Posterior cingulate gyrus (tissue), 11 donors: ENCODE measurements at places on chromosomes 1 and 21.

GRCh38 chr1:64171797-64172281, 31.6 kb upstream of the UBE2U start:
- no peak for DNase-seq

- DNase-seq = no peak
Measured at GRCh38 chr21:17089091-17089491, 423.8 kb upstream of the CXADR start.

DNA sequence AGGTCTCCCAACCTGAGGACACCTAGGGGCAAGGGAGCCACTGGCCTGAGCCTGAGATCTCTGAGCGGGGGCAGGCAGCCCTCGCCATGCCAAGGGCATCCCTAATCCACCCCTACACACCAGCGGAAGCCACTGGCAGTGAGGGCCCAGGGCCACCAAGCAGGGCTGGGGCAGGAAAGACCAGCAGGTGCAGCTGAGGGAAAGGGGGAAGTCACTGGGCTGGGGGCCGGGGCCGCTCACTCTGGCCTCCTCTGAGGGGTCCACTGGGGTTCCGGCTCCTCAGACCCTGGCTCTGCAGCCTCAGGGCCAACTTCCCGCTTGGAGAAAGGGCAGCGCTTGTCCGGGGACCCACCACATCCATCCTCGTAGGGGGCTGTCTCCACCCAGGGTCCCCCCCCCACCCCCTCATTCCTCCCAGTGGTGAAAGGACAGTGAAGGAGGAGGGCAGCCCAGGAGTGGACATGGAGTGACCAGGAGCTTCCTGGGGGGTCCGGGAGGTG, 42.5 kb upstream of the ACTRT2 start:
- no peak for DNase-seq

- no peak for DNase-seq
Measured at GRCh38 chr1:203582568-203582967, 44.1 kb upstream of the ATP2B4 start.

DNA sequence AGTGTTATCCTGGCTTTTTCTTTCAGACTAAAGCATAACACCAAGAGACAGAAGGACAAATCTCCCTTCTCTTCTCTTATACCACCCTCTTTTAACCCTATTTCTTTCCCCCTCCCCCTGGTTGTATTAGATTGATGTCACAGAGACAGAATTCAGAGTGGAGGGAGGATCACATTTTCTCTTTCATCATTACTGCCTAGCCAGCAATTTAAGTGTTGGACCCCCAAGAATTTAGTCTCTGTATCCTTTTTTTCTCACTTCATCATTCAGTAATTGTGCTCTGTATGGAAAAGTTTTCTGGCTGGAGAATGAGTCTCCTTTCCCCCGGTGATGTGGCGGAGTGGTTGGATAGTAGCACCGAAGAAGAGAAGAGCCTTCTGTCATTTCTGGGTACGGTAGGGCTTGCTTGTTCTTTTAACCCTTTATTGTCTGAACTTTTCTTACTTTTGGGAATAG, 124.8 kb downstream of the CLEC20A start:
- no peak for DNase-seq

GRCh38 chr1:17230671-17231310, 18.1 kb upstream of the PADI3 start:
- DNase-seq = no peak

DNA sequence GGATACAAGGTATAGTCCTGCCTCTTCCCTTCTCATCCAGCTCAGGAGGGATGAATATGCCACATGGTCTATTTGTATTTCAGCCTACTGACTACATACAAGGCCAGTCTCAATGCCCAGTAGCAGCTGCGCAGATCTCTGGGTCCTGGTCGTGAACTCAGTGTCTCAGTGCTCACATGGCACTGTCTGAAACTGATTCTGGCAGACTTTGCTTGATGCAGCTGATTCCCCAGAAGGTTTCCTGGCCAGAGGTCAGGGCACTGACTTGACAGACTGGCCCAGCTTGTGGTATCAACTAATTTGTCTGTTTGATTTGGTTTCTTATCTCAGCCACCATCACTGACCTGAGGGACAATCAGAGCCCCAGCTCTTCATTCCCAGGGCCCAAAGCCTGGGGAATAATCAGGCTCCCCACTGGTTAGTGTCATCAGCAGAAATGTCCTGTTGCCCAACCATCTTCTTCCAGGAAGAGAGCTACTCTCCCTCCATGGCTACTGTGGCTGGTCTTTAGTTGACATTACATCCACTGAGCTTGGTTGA, 7.5 kb upstream of the SPRR4 start:
- DNase-seq = no peak

GRCh38 chr1:159949981-159950381, 4.1 kb downstream of the SLAMF9 start:
- no peak for DNase-seq

- DNase-seq = peak; percentile 39
Measured at GRCh38 chr21:41641821-41642701, 124.8 kb downstream of the RIPK4 start.

DNA sequence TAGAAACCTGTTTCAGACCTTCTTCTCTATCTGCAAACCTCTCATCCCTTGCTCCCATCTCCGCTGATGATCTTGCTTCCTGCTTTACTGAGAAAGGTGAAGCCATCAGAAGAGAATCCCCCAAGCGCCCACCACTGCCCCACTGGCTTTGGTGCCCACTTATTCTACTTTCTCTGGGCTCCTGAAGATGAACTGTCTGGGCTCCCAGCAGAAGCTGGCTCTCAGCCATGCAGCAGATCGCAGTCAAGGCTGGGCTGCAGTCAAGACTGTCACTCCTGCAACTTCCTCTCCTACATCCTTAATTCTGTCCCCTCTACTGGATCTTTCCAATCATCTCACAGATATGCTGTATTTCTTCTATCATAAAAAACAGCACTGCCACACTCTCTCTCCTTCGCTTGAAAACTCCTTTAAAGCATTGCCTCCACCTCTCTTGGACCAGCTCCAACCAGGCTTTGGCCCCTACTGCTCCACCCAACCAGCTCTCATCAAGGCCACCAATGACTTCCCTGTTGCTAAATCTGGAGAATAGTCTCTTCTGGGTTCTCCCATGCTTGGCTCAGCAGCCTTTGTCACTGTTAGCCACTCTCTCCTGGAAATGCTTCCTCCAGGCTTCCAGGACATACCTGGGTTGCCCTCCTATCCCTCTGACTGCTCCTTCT, 25.8 kb downstream of the TRIM62 start:
- DNase-seq = no peak

DNA sequence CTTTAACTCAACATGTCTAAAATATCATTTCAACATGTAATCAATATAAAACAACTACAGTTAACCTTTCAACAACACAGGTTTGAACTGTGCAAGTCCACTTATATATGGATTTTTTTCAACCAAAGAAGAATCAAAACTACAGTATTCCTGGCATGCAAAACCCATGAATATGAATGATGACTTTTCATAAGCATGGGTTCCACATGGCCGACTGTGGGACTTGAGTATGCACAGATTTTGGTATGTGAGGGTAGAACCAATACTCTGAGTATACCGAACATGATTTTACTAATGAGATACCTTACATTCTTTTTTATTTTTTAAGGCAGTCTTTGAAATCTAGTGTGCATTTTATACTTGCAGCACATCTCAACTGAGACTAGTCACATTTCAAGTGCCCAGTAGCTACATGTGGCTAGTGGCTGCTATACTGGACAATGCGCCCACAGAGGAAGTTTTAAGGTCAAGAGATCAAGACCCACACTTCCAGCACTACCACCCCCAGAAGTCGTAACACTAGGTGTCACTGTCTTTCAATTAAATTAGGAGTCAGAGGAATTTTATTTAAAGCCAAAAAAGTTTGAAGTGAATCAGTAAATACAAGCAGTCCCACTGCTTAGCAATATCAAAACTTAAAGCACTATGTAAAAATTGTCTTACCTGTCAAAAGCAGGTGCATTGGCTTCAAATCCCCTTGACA, 40.0 kb downstream of the SYNJ1 start:
- DNase-seq = no peak

- no peak for DNase-seq
Measured at GRCh38 chr1:17011092-17011438, 663 bp downstream of the ATP13A2 start.

DNA sequence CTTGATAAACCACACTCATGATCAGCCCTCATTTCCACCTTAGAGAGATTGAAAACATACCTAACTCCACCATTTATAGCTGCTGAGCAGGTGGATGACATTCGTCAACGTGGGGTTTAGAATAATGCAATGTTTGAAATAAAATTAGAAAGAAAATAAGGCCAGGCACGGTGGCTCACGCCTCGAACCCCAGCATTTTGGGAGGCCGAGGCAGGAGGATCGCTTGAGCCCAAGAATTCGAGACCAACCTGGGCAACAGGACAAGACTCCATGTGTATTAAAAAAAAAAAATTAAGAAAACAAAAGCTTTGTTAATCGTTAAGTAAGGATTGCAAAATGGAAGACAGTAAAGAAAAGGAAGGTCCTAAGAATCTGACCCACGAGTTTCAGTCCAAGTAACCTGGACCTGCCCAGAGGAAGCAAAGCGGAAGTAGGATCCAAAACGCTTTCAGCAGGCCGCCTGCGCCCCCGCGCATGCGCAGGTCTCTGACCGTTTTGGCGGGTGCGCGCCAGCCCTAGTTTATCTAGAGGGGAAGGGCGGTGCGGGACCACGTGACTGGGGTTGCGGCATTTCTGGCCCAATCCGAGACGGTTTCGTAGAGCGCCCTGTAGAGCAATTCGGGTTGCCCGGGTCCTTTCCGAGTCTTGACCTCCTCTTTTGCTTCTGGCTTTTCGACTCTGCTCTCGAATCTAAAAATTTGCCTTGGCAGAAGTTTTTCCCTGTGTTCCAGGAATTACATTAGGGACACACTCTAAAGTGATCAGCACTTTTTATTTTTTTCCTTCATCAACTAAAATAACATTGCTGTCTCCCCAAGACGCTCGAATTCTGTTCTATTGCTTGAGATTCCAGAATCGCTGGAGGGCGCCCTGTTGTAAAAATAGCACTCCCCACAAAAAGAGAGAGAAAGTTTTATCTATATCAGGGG, 22.5 kb downstream of the ANP32E start:
- DNase-seq = peak; percentile 92

DNA sequence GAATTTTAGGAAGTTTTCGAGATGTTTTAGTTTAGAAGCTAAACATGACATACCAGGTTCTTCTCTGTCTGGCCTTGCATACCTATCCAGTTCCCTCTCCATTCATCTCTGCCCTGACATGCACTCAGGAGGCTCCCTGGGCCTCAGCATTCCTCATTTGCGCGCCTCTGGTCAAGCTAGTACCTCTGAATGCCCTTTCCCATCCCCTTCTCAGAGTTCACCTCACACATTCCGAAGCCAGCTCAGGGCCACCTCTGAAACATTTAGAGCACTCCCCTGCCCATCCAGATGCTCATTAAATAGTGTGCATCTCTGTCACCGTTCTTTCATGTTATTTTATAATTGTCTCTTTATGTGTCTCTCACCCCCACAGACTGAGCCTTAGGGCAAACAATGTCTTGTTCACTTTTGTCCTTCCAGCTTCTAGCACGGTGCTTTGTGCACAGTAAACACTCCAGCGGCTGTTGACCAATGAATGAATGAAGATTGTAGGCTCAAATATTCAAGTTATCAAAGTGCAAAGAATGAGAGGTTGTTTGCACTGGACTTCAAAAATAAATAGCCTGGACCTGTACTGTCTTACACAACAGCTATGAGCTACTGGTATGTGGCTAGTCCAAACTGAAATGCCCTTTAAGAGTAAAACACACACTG, 1.2 kb upstream of the DHCR24 start:
- no peak for DNase-seq

- no peak for DNase-seq
Measured at GRCh38 chr1:6349254-6349943, 44.2 kb downstream of the ACOT7 start.

GRCh38 chr1:54959241-54959640, 21.2 kb upstream of the TMEM61 start:
- DNase-seq = no peak

GRCh38 chr1:119773711-119774241, 5.1 kb upstream of the HMGCS2 start:
- no peak for DNase-seq

- no peak for DNase-seq
Measured at GRCh38 chr1:14242123-14242522, 356.4 kb upstream of the KAZN start.

DNA sequence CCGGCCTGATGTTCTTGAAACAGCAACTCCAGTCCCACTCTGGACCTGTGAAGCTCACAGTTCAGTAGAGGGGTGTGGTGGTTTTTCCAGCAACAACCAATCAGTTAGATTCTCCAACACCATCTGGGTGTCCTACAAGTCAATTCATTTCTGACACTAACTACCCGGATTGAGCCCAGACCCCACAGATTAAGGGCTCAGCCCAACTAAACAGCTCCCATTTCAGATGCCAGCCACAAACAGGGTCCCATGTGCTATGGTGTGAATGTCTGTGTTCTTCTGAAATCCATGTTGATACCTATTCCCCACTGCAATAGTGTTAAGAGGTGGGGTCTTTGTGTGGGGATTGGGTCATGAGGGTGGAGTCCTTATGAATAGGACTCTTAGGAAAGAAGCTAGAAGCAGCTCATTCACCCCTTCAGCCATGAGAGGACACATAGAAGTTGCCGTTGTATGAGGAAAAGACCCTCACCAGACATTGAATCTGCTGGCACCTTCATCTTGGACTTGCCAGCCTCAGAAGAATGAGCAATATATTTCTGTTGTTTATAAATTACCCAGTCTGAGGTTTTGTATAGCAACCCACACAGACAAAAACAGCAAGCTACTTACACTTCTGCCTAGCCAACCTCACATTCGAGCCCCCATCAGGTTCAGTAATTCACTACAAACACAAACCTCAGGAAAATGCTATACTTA, 53.6 kb downstream of the IRF2BP2 start:
- DNase-seq = no peak

DNA sequence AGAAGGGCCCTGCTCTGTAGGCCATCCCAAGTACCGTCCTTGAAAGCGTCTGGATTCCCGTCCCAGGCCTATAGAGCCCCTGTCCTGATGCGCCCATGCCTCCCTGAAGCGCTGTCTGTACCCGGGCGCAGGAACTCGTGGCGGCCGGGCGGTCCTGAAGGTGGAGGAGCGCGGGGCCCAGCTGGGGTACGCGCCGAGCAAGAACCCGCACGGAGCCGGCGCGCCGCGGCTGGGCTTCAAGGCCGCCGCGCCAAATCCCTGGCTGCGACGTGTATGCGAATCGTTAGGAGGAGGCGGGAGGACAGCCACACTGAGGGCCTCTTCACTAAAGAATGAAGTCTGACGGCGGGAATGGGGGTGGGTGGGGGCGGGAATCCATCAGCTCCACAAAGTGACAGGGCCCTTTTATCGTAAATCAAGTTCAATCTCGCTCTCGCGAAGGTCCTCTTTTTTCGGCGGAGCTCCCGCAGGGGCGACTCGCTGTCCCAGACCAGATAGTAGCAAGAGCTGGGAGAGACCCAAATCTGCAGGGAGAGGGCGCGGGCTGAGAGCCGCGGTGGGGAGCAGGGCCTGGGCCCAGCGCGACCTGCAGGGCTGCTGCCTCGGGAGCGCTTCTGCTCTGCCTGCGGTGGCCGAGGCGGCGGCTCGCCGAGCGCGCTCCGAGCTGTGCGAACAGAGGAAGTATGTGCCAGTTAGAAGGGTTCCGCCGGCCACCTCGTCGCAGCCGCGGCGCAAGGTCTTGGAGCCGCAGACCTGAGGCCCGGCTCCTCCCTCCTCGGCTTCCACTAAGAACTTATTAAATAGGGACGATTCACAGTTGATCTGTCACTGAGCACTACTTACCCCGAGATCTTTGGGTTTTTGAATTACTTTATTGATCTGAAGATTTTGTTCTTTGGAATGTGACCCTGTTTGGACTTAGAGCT, 10.4 kb downstream of the BARHL2 start:
- DNase-seq = no peak

- DNase-seq = no peak
Measured at GRCh38 chr1:168146160-168146539, 9.4 kb upstream of the GPR161 start.
